B cell (primary cell): ENCODE measurements at places on chromosomes 7 and 10. TPM values are rescaled to one million over a fixed set of nuclear protein-coding genes. Genes with fewer than 3 reads are reported as not detected.

GRCh38 chr10:101122270-101123084, 8.6 kb upstream of the TLX1 start:
- H3K27ac ChIP-seq = no peak overlapping the region
- no peak overlapping the region for H3K4me3 ChIP-seq
- peak; percentile 25 for DNase-seq
- H3K27me3 ChIP-seq = peaks cover 66% of the 10 kb centered on the region

Gene COBL
- not detected in 2 replicates for total RNA-seq

- H3K4me1 ChIP-seq = peaks cover 16% of the 10 kb centered on the region
- H3K27ac ChIP-seq = no peak overlapping the region
- no peaks in the 10 kb centered on the region for H3K36me3 ChIP-seq
- no peaks in the 10 kb centered on the region for H3K27me3 ChIP-seq
- no peak for DNase-seq
- no peak overlapping the region for H3K4me3 ChIP-seq
Observed at GRCh38 chr10:44998146-44998631, 2.5 kb upstream of the ZNF22 start.

DNA sequence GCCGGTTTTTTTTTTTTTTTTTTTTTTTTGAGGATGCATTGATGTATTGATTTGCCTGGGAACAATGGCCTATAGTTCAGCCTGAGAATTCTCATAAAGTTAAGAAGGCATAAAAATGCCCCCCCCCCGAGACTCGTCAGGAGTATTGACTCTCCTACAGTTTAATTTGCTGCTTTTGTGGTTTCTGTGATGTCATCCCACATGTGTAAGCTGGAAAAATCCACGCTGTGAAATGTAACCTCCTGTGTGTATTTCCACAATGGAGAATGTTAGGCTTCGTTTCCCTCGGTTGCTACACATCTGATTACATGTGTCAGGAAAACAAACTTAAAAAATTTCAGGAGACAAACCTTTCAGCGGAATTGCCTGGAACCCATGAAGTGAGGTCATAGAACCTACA, 117.9 kb downstream of the FANK1 start:
- no peak overlapping the region for H3K4me3 ChIP-seq
- no peaks in the 10 kb centered on the region for H3K36me3 ChIP-seq
- H3K27ac ChIP-seq = no peak overlapping the region

- H3K27ac ChIP-seq = no peak overlapping the region
- no peaks in the 10 kb centered on the region for H3K4me1 ChIP-seq
- H3K4me3 ChIP-seq = no peak overlapping the region
- H3K27me3 ChIP-seq = peaks cover 4% of the 10 kb centered on the region
- H3K36me3 ChIP-seq = no peaks in the 10 kb centered on the region
Observed at GRCh38 chr7:148672041-148672440, 26.7 kb upstream of the CUL1 start.
